ENCODE measurements at places on chromosomes 4 and X. TPM values are rescaled to one million over a fixed set of nuclear protein-coding genes. Genes with fewer than 3 reads are reported as not detected.

Gene ASB12
- 0.59 TPM for polyA plus RNA-seq

Gene COL4A5
- polyA plus RNA-seq, result 106 TPM

Gene EDA
- 13.5 TPM for polyA plus RNA-seq

Gene STK32B
- 11.3 TPM for polyA plus RNA-seq

DNA sequence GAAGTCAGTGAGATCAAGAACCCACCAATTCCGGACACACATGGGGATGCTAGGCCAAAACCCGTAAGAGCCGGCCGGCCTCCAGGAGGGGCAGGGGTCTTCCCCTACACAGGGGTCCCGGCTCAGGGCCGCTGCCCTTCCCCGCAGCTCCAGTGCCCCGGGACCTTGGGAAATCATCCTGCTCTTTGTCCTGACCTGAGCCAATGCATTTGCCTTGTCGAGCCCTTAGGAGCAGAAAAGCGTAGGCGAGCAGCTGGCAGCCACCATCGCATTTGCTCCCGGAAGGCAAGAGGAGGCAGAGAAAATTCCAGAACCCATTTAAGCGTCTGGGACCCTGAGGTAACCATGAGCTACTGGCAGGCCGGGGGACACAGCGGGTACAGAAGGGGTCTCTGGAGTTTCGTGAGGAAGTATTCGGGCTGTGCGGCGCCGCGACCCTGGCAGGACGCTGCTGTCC is 7.4 kb upstream of the TNIP2 start:
- DNase-seq, result no peak

Gene RPS6KA6
- polyA plus RNA-seq, result 20.7 TPM

Gene VCX2
- not detected for polyA plus RNA-seq

DNA sequence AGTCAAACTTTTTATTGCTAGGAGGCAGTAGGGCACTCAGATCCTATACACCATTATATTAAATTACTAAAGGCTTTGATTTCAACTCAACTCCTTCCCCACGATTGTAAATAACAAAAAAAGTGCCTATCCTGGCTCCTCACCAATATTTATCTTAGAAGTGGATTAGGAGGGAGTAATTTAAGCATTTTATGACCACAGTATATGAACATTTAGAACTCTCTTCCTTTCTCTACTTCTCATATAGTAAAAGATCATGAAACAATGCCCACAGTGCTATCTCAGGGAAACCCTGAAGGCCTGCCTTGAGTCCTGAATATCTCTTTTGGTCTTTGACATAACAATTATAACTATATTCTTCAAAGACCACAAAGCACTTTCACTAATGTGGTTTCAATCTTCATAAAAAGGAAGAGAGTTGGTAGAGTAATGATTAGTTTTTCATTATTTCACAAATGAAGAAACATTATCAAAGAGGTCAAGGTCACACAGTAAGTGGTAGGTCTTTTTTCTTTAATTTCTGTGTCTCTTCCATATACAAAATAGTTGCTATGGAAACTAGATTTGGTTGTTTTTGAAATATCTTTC is 29.1 kb upstream of the ADH1C start:
- DNase-seq, result no peak

Gene MSANTD1
- polyA plus RNA-seq, result 1.7 TPM

GRCh38 chr4:20017777-20018115 is 234.0 kb upstream of the SLIT2 start:
- DNase-seq, result no peak

Gene PRSS12
- 19.6 TPM for polyA plus RNA-seq

Gene CPLX1
- 2.1 TPM for polyA plus RNA-seq

Gene KIAA1210
- 2.5 TPM for polyA plus RNA-seq

Gene PHEX
- 0.41 TPM for polyA plus RNA-seq

DNA sequence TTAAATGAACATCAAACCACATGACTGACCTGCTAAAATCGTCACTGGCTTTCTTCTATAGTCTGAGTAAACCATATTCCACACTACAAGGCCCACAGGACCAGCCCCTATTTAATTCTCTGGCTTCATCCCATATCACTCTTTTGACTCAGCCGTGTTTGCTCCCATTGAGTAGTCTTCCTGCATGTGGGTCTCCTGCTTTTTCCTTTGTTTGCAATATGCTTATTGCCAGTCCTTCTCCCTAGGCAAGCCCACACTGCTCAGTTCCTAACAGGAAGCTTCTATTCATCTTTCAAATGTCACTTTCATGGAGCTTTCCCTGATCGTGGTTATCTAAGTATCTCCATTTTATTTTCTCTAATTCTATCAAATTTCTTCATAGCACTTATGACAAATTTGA is 329.6 kb downstream of the RAPGEF2 start:
- DNase-seq, result no peak

Gene FLNA
- polyA plus RNA-seq, result 433 TPM

GRCh38 chr4:184053434-184053833 is 148.3 kb downstream of the STOX2 start:
- DNase-seq, result no peak

Gene DCAF12L1
- 6.1 TPM for polyA plus RNA-seq

DNA sequence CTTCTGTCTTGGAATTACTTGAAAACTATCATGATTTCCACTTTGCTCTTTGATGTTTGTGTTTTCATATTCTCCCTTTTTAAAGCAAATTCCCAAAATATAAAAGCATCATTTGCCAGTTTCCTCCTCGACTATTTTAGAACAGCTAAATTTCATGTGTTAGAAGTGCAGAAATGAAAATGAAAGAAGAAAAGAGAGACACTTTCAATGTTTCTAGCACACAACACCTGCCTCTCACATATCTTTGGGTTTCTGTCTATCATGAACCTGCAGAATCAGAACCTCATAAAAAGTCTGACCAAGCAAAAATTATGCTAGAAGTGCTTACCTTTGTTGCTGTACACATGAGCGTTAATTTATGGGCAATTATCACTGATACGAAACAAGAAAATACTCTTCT is 1.9 kb upstream of the NEUROG2 start:
- DNase-seq, result no peak

GRCh38 chrX:69133921-69134542 is 31.2 kb downstream of the PJA1 start:
- no peak for DNase-seq

GRCh38 chr4:125303058-125303457 is 11.7 kb upstream of the FAT4 start:
- DNase-seq, result no peak

Gene HSFX2
- 0.78 TPM for polyA plus RNA-seq

DNA sequence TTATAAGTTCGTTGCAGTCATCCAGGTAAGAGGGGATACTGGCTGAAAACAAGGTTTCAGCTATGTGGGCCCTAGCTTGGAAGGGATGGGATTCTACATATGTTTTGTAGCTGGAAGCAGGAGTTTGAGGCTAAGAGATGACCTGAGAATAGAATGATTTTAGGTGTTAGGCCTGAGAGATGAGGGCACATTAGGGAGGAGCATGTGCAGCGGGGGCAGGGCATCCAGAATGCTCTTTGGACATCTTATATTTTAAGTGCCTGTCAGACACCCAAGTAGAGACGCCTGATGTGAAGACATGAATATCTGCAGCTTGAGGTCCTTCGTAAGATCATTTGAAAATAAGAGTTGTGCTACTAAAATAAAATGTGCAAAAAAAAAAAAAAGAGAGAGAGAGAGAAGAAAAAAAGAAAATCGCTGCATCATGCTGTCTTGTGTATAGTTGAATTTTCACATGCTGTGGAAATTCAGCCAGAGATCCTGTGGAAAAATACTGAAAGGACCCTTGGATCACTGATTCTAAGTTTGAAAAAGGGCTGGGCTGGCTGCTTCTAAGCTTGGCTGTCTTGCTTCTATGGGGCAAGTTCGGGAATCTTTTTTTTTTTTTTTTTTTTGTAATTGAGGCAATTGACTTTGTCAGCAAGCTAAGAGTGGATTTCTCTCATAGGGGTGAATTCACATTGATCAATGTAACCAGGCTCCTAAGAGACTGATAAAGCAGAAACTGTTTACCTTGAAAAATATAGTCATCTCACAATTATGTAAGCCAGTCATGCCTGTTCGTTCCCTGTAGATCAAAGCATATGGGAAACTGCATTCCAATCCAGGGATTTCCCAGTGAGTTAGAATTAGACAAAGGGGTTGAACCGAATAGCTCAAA is 341.0 kb upstream of the GATB start:
- no peak for DNase-seq

GRCh38 chrX:74277846-74278245 is 26.1 kb upstream of the ZCCHC13 start:
- DNase-seq, result no peak

- DNase-seq, result no peak
Measured at GRCh38 chr4:86448871-86449270, 89.0 kb upstream of the MAPK10 start.

Gene MAP3K15
- polyA plus RNA-seq, result 4.4 TPM

DNA sequence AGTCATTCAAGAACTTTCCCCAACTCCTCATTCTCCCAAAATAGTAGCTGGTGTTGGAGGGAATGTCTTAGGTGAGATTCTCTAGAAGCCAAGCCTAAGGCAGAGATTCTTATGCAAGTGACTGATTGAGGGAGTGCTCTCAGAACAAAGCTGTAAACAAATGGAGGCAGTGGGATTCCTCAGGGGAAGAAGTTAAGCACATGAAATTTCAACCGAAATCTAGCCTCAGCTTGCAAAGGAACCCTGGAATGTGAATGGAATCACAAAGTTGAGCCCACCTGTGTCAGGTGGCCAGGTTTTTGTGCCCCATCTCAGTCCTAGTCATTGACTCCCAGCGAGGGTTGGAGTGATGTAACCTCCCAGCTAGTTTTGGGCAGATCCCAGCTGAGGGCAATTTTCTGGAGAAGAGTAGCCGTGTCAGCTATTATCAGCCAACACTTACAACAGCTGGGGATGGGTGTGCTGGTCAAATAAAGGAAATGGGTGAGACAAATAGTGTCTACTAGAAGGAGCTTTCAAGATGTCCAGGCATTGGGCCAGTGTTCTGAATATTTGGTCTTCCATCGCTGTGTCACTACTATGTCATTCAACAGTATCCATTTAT is 29.7 kb upstream of the FGF2 start:
- no peak for DNase-seq

Gene ODAPH
- not detected for polyA plus RNA-seq

GRCh38 chrX:23403849-23404248 is 69.2 kb downstream of the PTCHD1 start:
- no peak for DNase-seq

- DNase-seq, result no peak
Measured at GRCh38 chrX:7086384-7086783, 61.1 kb upstream of the STS start.

Gene TENM3
- 16.7 TPM for polyA plus RNA-seq

Gene WDFY3
- polyA plus RNA-seq, result 56.9 TPM

DNA sequence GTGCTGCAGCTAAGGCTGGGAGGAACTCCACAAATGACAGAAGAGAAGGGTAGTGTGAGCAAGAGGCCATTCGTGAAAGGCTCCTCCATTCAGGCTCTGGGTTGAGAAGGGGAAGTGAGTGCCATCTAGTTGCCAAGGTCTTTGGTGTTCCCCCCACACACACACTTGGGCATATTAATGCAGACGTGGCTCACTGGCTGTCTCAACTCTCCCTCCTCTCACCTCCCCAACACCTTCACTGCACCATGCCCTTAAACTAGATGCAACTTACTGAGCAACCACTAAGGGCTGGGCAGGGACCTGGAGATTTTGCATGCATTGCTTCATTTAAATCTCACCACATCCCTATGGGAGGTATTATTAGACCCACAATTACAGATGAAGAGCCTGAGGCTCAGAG is 8.7 kb downstream of the CLRN2 start:
- no peak for DNase-seq

Gene ADH1C
- 127 TPM for polyA plus RNA-seq

Gene SH3TC1
- polyA plus RNA-seq, result 5.3 TPM

Gene TEX11
- 0.06 TPM for polyA plus RNA-seq

Gene GYPB
- 1.7 TPM for polyA plus RNA-seq

Gene XK
- polyA plus RNA-seq, result 1.3 TPM

DNA sequence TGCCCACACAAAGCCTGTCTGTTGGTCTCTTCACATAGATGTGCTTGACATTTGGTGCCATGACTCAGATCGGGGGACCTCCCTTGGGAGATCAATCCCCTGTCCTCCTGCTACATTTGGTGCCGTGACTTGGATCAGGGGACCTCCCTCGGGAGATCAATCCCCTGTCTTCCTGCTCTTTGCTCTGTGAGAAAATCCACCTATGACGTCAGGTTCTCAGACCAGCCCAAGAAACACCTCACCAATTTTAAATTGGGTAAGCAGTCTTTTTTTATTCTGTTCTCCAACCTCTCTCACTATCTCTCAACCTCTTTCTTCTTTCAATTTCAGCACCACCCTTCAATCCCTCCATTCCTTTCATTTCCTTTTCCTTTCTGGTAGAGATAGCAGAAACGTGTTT is 159.6 kb upstream of the AGTR2 start:
- DNase-seq, result no peak

DNA sequence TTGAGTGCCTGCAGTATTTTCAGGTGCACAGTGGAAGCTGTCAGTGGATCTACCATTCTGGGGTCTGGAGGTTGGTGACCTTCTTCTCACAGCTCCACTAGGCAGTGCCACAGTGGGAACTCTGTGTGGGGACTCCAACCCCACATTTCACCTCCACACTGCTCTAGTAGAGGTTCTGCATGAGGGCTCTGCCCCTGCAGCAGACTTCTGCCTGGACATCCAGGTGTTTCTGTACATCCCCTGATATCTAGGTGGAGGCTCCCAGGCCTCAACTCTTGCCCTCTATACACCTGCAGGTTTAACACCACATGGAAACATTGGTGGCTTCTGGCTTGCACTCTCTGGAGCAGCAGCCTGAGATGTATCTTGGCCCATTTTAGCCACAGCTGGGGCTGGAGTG is 17.0 kb upstream of the NELFA start:
- no peak for DNase-seq

Gene NIPAL1
- 13.0 TPM for polyA plus RNA-seq

Gene EREG
- 0.24 TPM for polyA plus RNA-seq

Gene FAM193A
- polyA plus RNA-seq, result 25.1 TPM

All from left renal pelvis (tissue), 4 donors.